ENCODE measurements at places on chromosomes 6 and 20.
A peak's percentile ranks its signal among the peaks of the same experiment; 100 is the strongest.

DNA sequence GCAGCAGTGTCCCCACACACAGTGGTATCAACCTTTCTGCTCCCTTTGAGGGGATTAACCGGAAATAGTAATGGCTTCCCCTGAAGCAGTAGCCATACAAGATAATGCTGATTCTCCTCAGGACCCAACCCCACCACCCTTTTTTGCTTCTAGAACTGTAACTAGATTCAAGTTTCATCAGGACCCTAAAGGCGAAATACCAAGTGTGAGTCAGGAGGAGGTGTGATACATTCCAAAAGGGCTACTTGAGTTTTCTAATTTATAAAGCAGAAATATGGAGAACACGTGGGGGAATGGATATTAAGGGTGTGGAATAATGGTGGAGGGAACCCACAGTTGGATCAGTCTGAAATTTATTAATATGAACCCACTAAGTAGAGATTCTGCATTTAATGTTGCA is 51.5 kb upstream of the CAP2 start:
- no peak for DNase-seq

DNA sequence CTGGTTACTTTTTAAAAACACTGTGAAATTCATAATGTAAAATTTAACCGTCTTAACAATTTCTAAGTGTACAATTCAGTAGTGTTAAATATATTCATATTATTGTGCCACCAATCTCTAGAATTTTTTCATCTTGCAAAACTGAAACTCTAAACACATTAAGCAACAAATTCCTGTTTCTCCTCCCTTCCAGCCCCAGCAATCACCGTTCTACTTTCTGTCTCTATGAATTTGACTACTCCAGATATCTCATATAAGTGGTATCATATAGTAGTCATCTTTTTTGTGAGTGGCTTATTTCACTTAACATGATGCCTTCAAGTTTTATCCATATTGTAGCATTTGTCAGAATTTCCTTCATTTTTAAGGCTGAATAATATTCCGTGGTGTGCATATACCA is 44.7 kb downstream of the RSPH3 start:
- no peak for DNase-seq

GRCh38 chr6:341914-342831 is 49.4 kb upstream of the IRF4 start:
- DNase-seq, result no peak

DNA sequence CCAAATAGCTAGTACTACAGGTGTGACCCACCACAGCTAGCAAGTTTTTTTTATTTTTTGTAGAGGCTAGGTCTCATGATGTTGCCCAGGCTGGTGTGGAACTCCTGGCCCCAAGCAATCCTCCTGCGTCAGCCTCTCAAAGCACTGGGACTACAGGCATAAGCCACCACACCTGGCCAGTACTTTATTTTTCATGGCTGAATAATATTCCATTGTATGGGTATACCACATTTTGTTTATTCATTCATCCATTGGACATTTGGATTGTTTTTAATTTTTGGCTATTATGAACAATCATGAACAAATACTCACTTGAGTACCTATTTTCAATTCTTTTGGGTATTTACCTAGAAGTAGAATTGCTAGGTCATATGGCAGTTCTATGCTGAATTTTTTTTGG is 7.0 kb upstream of the NXT1 start:
- DNase-seq, result no peak

DNA sequence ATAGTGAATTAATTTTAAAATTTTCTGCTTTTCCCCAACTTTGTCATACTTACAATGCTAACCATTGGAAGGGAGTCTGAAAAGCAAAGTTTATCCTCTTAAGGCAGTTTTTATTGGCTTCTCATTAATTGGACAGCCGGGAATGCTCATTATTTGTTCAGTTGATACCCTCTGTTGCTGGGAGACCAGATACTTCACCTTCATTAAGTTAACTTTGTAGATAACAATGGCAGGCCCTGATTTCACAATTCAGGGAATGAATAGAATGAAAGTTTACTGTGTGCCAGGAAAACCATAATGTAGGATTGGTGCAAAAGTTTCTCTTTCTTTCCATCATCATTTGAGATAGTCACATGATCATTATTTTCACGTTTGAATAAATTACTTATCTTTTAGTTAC is 49.0 kb downstream of the COL19A1 start:
- DNase-seq, result no peak

- DNase-seq, result no peak
These were observed at the start of gene PLN for GRCh38 chr6:118548136-118548535. Gene PLN (plus strand): TSS chr6:118548296. CDS start chr6:118558922, 10,626 bp downstream.

DNA sequence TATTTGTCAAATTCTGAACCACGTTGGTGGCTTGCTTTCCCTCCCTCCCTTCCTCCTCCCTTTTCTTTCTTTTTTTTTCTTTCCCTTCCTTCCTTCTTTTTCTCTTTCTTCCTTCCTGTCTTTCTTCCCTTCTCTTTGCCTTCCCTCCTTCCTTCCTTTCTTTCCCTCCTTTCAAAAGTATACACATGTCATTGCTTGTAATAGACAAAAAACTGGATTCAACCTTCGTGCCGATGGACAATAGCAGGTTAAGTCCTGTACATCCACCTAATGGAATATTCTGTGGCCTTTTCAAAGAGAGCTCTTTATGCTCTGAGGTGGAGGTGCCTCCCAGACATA is 72.2 kb downstream of the BANF2 start:
- no peak for DNase-seq

- no peak for DNase-seq
These were observed 270.4 kb upstream of the SGK1 start for GRCh38 chr6:134588267-134588666.

- no peak for DNase-seq
These were observed 3.4 kb downstream of the CBLN4 start for GRCh38 chr20:56001890-56002289.

DNA sequence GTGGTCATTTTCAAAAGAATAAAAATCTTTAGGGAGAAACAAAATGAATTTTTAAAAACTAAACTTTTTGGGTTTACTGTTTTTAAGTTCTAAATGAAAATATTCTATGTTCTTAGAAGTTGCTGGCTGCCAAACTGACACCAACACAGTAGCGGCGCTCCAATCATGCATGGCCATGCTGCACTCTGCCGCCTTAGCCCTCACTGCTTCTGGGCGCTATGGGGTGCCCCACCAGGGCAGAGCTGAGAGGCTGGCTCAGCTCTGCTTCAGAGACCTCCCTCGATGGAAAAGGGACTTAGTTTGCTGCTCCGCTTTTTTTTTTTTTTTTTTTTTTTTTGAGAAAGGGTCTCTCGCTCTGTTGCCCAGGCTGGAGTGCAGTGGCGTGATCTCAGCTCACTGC is 20.9 kb downstream of the EZR start:
- no peak for DNase-seq

GRCh38 chr6:134267917-134268361 is 50.0 kb downstream of the SGK1 start:
- DNase-seq, result no peak

DNA sequence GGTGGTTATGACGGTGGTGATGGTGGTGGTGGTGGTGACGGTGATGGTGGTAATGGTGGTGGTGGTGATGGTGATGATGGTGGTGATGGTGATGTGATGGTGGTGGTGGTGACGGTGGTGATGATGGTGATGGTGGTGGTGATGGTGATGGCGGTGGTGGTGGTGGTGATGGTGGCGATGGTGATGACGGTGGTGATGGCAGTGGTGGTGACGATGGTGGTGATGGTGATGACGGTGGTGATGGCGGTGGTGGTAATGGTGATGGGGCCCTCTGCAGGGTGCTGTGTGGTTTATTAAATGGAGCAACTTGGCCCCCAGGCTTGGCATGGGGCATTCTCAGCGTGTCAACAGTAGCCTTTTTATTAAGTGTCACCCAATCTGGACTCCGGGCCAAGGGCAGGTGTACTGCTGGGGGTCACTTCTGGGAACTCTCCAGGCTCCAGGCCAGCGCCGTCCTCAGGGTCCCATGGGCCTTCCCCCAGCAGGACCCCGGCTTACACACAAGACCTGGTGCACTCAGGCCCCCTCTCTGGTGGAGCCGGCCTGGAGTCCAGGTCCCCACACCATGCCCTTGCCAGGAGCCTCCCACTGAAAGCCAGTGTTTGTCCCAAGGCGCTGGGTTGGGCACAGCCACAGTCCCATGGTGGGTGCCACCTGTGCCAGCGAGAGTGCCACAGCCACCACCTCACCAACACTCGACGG is 8.8 kb downstream of the CABLES2 start:
- no peak for DNase-seq

DNA sequence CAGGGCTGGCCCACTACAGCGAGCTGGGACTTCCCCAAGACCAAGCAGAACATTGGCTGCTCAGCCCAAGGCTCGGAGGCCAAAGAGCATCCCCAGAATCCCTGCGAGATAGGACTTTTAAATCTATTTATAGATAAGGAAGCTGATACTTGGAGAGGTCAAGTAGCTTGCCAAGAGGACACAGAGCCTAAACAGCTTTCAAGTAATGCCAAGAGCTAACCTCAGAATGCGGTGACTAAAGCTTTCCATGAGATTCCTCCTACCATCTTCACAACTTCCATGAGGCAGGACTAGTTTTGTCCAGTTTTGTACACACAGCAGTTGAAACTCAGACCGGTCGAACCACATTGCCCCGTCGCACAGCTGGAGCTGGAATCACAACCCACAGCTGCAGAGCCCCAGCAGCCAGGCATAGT is 168.1 kb upstream of the TOP1 start:
- peak; percentile 58 for DNase-seq
